GM13977 (cell line): ENCODE measurements at places on chromosomes 13 and 19.

DNA sequence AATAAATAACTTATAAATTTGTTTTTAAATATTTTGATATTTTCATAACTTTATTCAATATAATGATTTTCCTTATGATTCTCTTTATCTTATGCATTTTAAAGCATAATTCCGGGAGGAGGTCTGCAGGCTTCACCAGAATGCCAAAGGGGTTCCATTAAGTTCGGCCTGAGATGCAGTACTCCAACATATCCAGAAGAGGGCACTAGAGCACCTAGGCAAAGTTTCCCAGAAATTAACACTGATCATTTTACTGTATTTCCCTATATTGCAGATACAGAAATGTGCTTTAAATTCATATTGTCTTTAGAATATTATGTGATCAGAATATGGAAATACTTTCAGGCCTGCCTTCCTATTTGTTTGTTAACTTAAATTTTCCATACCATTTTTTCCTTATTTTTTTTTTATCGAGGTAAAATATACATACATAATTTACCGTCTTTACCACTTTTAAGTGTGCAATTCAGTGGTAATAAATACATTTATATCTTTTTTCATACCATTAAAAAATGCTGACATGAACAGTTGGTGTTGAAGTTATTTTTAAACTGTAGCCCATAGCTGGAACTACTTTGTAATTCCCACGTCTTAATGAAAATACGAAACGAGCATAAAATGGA lies 58.9 kb upstream of the TM9SF2 start:
- DNase-seq = no peak

DNA sequence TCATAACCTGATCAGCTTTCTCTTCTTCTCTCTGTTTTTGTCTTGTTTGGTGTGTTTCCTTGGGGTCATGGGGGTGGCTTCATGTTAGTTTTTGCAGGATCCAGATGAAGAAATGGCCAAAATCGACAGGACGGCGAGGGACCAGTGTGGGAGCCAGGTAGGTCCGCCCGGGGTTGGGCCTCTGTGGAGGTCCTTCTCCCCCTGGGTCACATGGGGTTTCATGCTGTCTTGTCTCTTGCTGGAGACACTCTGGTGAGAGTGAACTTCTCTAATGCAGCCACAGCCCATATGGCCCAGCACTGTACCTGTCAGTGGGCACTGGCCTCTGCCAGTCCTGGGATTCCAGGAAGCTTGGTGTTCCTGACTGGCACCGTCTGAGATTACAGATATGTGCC lies 1.1 kb downstream of the CCNE1 start:
- no peak for DNase-seq

- DNase-seq = no peak
These were observed 61.4 kb upstream of the TEX29 start for GRCh38 chr13:111259058-111259457.

- no peak for DNase-seq
These were observed 31.5 kb upstream of the OR10H1 start for GRCh38 chr19:15846923-15847322.

GRCh38 chr13:43126420-43126819 lies 103.0 kb downstream of the DNAJC15 start:
- DNase-seq = no peak

GRCh38 chr19:18304208-18304457 lies 18.7 kb downstream of the LSM4 start:
- DNase-seq = no peak

DNA sequence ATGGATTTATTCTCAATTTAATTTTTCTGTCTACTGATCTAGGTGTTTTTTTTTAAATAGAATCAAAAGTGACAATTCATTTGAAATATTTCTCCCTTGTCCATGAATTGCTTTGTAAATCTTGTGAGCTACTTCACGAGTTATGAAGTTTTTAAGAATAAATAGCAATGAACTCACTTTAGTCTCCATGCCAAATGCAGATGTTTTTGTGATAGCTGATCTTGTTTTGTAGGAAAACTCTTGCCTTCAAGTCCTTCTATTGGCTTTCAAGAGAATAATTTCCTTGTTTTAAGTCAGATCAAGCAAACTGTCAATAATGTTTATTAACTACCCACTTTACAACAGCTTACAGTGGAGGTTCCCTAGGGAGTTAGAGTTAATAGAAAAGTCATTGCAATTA lies 99.8 kb downstream of the ITGBL1 start:
- no peak for DNase-seq

DNA sequence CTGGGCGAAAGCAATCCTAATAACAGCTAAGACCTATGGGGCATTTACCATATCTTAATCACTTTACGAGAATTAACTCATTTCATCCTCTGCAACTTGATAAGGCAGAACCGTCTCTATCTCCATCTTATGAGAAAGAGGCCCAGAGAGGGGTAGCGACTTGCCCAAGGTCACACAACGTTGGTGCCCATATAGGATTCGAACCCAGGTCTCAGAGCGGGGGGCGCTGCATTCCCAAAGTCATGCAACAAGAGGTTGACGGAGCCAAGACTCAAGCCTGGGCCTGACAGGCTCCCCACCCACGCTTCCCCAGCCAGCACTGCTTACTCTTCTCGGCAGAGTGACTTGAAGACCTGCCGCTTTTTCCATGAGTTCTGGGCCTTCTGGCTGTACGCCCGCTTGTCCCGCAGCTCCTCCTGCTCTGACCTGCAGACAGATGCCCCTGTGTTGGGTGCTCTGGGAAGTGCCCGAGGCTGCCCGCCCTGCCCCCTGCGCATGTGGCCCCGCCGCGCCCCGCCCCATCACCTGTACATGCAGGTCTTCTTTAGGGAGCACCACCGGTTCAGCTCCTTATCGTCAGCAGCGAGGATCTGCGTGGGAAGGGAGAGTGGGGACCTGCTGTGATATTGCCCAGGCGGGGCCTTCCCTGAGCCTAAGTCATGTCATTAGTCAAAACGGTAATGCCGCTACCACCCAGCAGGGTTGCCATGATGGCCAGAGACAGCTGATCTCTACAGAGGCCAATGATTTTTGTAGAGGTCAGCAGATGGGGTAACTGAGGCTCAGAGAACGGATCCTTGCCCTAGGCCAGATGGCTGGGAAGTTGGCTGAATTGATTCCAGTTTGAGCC lies 10.8 kb downstream of the KRI1 start:
- DNase-seq = peak; percentile 28

DNA sequence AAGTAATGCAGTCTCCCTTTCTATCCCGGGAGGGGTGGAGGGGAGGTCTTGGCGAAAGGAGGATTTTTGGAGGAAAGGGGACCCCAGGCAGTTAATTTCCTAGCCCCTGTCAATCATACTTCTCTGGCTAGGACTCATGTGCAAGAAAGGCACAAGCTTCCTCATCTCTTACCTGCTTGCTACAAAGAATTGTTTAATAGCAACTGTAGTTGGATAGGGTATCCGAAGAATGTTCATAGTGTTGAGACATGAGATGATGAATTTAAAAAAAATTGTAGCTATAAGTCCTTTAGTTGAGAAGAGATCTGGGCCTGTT lies 525 bp downstream of the BORA start:
- no peak for DNase-seq

GRCh38 chr13:44703371-44703770 lies 127.2 kb upstream of the TSC22D1 start:
- no peak for DNase-seq

GRCh38 chr13:84191139-84191538 lies 308.9 kb upstream of the SLITRK1 start:
- DNase-seq = no peak
